ENCODE measurements at places on chromosomes 1 and 21. TPM values are rescaled to one million over a fixed set of nuclear protein-coding genes. Genes with fewer than 3 reads are reported as not detected.

Gene SETD4
- total RNA-seq, result 28.7 TPM

Gene LMOD1
- 107 TPM for total RNA-seq

Gene MCOLN3
- total RNA-seq, result 5.6 TPM

Gene VWA5B1
- total RNA-seq, result not detected

Gene NUDT4B
- not detected for total RNA-seq

Gene FBXO44
- 38.3 TPM for total RNA-seq

Gene CITED4
- total RNA-seq, result 16.5 TPM

- DNase-seq, result no peak
These were observed 351.5 kb downstream of the USP25 start for GRCh38 chr21:16081304-16081703.

DNA sequence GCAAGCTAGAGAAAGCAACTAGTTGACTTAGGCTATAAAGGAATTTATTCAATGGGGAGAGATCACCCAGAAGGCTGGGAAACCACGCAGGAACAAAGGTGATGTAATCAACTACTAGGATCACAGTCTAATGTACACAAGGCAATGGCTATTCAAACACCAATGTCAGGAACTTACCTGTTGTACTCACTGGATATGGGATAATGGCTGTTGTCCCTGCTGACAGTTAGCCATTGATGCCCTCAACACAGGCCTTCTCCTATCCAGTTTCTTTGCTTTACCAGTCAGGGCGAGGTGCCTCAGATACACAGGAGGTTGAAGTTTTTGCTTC, 32.3 kb downstream of the C21orf91 start:
- no peak for DNase-seq

DNA sequence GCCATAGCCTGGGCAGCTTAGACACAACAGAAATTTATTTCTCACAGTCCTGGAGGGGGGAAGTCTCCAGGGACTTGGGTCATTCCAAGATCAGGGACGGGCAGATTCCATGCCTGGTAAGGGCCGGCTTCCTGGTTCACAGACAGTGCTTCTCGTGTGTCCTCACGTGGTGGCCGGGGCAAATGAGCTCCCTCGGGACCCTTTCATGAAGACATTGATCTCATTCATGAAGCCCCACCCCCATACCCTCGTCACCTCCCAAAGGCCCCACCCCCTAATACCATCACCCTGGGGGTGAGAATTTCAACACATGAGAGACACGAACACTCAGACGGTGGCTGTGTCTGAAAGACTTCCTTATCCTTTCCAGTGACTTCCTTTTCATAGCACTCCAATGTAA, 51.5 kb downstream of the ACOT7 start:
- DNase-seq, result no peak

GRCh38 chr1:81499487-81499886, 301.2 kb upstream of the ADGRL2 start:
- no peak for DNase-seq

- DNase-seq, result no peak
These were observed 443.1 kb upstream of the DAB1 start for GRCh38 chr1:57866998-57867397.

GRCh38 chr1:54949053-54949452, 31.4 kb upstream of the TMEM61 start:
- no peak for DNase-seq

- DNase-seq, result no peak
These were observed 137.5 kb downstream of the NOS1AP start for GRCh38 chr1:162206749-162207635.

DNA sequence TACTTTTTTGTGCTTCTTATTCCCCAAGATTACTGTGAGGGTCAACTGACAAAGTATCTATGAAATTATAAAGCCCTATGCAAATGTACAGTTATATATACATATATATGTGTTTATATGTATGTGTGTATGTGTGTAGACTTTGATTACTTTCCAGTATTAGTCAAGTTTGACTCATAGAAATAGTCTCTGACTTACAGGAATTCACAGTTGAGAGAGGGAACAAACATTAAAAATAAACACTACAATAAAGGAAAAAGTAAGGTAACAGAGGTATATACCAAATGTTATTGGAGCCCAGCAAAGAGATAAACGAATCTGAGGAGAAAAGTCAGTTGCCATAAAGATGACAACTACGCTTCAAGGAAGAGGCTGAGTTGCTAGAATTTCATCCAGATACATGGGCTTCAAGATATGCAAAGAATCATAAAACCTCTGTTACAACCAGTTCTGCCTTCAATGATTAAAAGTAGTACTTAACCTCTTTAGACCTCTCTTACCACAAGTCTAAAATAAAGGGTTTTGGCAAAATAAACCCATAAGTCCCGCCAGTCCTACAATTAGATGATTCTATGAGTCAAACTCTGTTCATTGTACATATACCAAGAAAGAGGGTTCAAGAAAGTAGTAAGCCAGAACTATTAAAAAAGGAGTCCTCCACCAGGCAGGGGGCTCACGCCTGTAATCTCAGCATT, 7.2 kb downstream of the IFT25 start:
- DNase-seq, result no peak

GRCh38 chr21:38849776-38850175, 44.0 kb downstream of the ETS2 start:
- no peak for DNase-seq

DNA sequence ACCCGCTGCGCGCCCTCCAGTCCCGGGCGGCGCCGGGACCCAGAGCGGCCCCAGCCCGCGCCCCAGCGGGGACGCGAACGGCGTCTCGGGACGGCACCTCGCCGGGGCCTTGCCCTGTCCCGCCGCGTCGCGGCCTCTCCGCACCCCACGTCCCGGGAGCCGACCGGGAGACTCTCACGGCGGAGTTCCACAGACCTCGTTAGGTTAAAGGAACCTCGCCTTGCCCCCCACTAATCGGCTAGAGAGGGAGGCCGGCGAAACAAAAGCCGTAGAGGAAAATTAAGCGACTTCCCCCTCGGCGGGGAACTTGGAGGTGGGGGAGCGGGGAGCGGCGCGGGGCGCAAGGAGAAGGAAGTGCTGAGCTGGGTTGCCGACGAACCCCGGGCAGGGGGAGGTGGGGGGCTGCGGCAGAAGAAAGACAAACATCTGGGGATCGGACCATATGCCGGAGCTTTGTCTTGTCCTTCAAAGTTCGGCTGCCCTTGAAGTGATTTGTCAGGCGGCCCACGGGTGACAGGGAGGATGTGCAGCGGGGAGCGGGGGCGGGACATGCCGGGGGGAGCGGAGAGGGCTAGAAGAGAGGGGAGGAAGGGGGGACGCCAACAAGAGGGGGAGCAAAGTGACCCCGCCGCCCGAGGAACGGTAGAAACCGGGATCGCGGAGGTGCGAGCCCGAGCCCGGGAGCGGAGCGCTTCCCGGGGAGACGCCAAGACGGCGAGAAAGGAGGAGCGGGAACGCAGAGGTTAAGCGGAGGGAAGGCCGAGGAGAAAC, 120.0 kb upstream of the RRP15 start:
- no peak for DNase-seq

DNA sequence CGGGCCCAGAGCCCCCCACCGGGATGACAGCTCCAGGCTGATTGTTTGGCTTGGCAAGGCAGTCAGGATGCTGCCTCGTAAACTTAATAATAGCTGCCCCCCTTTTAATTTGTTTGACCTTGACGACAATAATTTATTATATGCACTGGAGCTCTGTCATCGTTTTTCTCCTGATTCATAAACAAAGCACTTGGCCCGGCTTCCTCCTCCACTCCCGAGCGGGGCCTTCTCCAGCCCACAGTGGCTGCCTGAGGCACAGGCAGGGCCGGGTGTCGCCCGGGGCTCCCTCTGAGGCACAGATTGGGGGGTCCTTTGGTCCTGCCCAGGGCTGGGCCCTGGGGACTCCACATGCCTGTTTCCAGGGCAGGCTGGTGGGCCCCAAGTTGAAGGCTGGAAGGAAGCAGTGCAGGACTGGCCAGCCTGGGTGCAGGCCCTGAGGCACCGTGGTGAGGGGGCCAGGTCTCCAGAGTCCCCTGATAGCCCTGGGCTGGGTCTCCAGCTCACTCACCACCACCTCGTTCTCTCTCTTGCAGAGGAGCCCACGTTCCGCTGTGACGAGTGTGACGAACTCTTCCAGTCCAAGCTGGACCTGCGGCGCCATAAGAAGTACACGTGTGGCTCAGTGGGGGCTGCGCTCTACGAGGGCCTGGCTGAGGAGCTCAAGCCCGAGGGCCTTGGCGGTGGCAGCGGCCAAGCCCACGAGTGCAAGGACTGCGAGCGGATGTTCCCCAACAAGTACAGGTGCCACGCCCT, 52.0 kb upstream of the ARHGEF16 start:
- no peak for DNase-seq

- no peak for DNase-seq
These were observed 181.2 kb upstream of the SGIP1 start for GRCh38 chr1:66352792-66353191.

- DNase-seq, result no peak
These were observed 15.8 kb downstream of the MYOM3 start for GRCh38 chr1:24096009-24096738.

Measured in vagina (tissue), 2 donors.